Effector CD8-positive, alpha-beta T cell (primary cell): ENCODE measurements at places on chromosomes 1 and 21.
A peak's percentile ranks its signal among the peaks of the same experiment; 100 is the strongest.

DNA sequence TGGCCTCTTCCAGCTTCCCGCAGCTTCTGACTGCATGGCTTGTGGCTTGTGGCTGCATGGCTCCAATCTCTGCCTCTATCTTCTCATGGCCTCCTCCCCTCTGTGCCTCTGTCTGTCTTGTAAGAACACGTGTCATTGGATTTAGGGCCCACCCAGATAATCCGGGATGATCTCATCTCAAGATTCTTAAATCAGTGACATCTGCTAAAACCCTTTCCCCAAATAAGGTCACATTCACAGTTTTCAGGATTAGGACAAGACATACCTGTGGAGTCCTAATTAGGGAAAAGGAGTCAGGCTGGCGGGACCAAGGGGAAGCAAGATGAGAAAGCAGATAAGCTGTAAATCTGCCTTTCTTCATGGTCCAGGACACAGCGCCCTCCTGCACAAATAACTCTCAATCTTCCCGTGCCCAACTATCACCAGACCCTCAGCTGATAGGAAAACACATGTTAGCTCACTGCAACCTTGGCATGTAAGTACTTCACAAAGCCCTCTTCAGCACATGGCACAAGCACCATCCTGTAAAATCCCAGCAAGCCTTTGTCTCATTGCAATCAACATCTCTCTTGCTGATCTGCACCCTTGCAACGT is 82.2 kb downstream of the SPSB1 start:
- no peak for DNase-seq

DNA sequence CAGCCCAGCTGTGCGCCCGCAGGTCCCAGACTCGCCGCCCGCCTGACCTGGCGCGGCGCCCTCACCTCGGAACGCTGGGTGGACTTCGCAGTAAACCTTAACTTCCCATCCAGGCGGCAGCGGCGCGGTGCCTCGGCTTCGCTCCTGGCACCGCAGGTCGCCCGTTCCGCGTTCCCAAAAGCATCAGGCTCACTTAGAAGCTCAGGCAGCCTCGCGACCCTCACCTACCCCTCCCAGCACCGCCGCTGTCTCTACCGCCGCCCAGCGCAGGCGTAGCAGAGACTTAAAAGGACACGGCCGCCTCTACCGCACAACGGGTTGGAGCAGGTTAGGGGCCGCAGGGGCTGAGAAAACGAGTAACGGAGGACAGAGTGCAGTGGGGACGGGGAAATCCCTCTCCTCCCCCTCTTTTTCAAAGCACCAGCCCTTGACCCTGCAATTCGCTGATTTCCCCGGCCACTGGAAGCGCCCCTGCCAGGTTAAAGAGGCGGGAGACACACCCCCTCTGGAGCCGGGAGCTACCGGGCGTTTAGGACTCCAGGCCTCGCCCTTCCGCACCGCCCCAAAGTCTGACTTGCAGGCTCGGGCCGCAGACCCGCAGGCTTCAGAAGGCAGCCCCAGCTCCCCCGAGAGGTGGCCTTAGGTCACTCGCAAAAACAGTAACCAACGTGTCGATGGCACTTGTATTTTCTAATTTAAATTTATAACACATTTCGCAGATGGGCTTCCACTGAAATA is 328.5 kb downstream of the FAM72C start:
- DNase-seq = no peak

GRCh38 chr1:1071486-1072298 is 2.4 kb downstream of the RNF223 start:
- DNase-seq = no peak

DNA sequence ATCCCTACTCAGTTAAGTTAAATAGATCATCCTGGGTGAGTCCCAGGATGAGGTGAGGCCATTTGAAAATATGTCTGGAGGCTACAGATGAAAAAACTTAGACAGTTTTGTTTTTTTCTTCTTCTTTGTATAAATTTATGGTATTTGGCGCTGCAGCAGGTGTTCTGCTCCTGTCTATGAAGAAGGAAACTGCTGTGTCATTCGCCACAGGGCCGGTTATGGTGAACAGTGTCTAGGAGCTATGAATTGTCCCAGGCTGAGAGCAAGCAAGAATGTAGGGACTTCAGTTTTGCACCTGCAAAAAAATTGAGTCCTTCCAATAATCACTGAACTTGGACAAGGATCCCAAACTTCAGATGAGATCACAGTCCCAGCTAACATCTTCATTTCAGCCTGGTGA is 674.3 kb upstream of the RGS18 start:
- no peak for DNase-seq

DNA sequence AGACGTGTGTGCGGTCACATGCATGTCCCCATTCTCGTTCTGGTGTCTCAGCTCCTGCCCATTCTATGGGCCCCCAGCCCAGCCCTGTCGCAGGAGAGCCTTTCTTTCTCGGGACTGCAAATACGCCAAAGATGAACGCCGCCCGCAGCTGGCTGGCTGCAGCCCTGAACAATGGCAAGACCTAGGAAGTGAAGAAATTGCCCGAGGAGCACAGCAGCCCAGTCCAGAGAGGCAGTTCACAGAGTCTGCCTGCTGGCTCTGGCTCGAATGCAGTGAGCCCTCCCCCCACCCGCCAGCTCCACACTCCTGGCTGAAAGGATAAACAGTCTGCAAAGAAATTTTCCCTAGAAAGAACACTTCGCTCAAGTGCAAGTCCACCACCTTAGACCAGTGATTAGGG is 23.3 kb downstream of the PAX7 start:
- DNase-seq = no peak

DNA sequence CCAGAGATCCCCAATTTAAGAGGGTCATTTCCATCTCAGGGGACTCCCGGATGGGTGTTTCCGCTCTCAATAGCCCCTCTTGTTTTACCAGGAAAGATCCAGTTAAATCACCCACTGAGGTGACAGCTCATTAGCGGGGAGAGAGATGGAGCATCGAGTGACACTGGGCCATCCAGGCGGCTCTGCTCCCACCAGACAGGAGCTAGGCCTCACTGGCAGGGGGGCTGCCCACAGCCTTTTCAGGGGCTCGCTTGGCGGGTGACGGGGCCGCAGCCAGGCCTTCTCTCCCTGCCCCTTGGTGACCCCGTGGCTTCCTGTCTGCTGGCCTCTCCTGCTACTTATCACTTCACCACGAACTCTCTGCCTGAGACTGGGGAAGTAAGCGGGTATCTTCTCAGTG is 26.7 kb upstream of the SPSB1 start:
- DNase-seq = no peak

- DNase-seq = no peak
These were observed 15.4 kb upstream of the LCE5A start for GRCh38 chr1:152495066-152495675.

DNA sequence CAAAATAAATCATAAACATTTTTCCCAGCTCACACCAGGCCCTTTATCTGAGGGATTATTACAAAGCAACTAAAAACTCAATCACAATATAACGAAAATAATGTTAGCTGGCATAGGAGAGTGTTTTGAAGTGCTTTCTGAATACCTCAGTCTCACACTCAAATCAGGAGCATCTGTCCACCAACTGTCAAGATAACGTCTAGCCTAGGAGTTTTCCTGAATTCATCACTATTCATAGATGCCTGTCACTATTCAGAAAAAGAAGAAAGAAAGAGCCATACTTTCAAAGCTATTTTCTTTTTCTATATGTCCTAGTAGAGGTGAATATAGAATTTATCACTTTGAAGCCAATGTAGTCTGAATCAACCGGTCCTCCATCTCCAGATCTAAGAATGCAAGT is 127.0 kb downstream of the AKT3 start:
- DNase-seq = no peak

DNA sequence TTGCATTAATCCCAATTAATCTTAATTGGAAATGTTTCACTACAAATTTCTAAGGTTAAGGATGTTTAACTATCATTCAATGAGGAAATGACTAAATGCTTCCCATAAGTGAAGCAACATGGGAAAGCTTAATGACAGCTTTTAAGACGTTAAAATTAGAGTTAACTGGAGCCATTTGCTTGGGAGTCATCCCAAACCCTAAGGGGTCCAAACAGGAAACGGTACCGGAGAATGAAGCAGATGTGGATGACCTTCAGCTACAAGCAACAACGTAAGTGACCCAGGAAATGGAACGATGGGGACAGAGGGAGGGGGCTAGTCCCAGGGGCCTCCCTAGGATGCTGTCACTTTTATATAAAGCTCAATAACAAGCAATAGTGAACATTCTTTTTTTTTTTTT is 62.2 kb downstream of the CAPZB start:
- no peak for DNase-seq

DNA sequence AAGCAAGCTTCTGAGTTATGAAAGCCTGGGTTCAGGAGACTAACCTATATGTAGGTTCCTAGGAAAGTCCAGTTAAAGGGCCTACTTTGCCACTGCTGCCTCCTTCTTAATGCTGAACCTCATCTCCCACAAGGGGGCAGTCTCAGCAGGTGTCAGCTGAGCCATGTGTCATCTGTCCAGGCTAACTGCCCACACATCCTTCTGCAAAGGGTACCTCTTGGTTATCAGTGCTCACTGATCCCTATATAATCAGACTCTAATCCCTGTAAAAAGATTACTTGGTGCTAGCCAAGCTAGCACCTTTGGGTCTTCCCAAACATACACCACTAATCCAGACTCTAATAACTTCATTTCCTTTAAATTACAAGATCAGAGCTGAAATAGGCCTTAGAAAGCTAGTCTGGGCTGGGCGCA is 9.0 kb downstream of the PRDX1 start:
- peak; percentile 19 for DNase-seq

DNA sequence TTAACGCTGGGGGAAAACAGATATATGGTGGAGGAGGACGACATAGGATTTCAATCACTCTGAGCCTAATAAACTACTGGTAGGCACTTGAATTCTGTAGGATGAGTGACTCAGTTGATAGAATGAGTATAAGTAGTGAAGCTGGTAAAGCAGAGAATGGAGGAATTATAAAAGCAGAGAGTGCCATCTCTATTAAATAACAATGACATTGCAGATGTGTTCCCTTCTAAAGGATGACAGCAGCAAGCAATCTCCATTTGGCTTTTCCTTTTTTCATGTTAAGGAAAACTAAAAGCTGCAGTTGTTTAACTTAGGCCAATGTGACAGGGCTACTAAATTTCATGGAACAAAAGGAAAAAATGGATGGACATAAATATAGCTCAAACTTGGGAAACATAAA is 17.5 kb downstream of the ZBTB8OS start:
- DNase-seq = no peak

DNA sequence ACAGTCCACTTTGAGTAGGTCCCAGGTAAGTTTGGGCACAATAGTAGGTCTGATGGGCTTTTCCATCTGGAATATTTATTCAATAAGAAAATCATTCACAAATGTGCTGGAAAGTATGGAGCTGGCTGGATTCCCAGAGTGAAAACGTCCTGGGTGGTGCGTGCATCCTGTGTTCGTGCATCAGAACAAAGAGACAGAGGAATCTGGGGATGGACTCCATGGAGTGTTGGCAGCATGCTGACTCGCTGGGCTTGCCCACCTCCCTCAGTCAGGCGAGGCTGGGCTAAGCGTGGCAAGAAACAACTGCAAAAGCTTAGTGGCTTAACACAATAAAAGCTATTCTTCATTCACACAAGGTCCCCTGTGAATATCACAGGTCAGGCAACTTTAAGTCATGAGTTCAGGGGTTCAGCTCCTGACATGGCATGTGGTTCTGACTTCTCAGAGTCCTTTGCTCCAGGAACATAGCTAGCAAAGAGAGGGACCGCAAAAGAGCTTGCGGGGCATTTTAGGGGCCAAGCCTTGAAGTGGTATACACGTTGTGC is 151.6 kb upstream of the ZNF644 start:
- DNase-seq = no peak

GRCh38 chr1:3287656-3288160 is 166.8 kb upstream of the ARHGEF16 start:
- no peak for DNase-seq

GRCh38 chr1:200081151-200081968 is 53.9 kb downstream of the NR5A2 start:
- DNase-seq = no peak

GRCh38 chr21:30984889-30985288 is 53.4 kb downstream of the KRTAP19-8 start:
- DNase-seq = no peak

- no peak for DNase-seq
These were observed 68.5 kb upstream of the ADAM30 start for GRCh38 chr1:119964673-119965363.

- no peak for DNase-seq
These were observed 46.0 kb downstream of the SNX7 start for GRCh38 chr1:98707556-98707955.

GRCh38 chr1:66511118-66511517 is 22.8 kb upstream of the SGIP1 start:
- DNase-seq = no peak

GRCh38 chr21:37061926-37062592 is 10.8 kb downstream of the PIGP start:
- no peak for DNase-seq

- peak; percentile 8 for DNase-seq
These were observed 3.9 kb downstream of the RCC1 start for GRCh38 chr1:28509705-28510272.

DNA sequence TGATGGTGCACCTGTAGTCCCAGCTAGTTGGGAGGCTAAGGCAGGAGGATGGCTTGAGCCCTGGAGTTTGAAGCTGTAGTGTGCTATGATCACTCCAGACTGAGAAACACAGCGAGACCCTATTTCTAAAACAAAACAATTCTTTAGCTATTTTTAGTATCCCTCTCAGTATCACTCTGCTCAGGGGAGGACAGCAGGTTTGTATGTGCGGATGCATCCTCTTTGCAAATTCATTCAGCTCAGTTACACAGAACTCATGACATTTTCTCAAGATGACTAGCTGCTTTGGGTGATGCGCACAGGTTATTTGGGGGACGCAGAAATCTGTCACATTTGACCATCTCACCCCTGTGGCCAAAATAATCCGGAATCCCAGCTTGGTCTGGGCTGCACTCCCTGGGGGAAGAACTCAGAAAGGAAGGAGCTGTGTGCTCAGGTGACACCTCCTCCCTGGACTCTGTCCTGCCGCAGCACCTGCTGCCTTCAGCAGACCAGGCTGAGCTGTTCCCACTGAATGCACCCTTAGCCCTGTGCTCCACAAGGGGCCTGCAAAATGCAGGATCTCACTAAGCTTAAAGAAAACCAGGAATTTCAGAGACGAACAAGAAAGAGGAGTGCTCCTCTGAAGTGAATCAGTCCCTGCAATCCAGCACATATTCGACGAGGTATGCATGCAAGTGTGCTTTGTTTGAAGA is 89.5 kb upstream of the PGBD5 start:
- DNase-seq = no peak

DNA sequence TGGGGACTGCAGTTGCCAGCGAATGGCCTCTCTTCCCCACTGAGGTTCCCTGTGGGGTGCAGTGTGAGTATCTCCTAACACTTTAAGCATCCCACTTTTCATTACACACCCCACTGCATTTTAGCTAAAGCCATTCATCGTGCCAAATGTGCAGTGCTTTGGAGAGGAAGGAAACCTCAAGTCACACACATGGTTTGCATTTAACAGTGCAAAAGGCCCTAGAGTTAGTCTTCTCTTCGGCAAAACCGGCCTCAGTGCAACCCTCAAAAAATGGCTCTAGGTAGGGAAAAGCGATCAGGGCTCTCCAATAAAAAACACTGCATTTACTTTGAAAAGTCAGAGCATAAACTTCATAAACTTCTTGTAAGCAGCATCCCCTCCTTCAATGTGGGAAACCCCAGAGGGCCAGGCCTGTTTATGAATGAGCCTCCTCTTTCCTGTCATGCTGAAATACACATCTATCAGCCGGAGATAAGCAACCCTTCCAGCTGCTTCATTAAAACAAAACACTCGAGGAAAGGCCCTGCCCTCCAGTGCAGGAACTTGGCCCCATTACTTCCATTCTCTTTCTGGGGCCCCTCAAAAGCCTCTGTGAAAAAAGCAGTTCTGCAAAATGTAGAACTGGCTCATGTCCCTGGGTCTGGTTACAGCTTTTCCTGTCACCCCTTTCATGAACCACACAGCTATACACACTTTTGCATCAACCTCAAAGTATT is 184.0 kb downstream of the CDC7 start:
- no peak for DNase-seq
